ENCODE measurements at places on chromosomes 11 and 22.

GRCh38 chr22:50436841-50437341, 37.9 kb downstream of the SBF1 start:
- DNase-seq = no peak

GRCh38 chr11:95266751-95267374, 35.9 kb upstream of the SESN3 start:
- no peak for DNase-seq

GRCh38 chr22:41608386-41608785, 12.5 kb downstream of the DESI1 start:
- DNase-seq = no peak

DNA sequence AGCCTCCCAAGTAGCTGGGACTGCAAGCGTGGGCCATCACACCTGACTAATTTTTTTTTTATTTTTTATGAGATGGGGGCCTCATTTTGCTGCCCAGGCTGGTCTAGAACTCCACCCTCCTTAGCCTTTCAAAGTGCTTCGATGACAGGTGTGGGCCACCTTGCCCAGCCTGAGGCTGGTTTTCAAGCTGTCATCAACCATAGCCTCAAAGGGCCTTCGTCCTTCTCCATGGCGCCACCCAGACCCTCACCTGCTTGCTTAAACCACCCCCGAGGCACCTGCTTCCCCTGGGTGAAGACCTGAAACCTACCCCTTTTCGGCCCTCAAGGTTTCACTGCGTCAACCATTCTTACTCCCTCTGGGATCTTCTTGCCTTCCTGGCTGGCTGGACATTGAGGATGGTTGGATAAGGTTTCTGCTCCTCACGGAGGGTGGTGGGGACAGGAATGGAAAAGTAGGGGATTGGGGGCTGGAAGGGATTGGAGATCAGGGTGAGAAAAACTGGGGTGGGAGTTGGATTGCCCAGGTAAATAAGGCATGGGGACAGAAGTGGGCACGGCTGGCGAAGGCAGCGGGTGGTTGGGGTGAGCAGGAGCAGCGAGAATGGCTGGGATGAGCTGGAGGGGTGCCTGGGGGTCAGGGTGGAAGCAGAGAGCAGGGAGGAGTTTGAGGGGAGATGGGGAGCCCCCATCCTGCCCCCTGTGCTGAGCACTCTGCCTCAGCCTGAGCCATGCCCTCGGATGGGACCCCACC, 2.8 kb upstream of the ACR start:
- peak; percentile 9 for DNase-seq

DNA sequence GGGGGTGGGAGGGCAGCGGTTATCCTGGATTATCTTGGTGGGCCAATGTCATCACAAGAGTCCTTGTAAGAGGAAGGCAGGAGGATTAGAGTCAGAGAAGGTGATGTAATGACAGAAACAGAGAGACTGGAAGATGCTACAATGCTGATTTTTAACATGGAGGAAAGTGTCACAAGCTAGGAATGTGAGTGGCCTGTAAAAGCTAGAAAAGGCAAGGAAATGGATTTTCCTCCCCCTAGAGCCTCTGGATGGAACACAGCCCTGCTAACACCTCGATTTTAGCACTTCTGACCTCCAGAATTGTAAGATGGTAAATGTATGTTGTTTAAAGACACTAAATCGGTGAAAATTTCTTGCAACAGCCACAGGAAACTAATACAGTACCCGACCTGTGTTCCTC, 109.3 kb downstream of the MN1 start:
- no peak for DNase-seq

Measured in colonic mucosa (tissue), 4 donors.